Colonic mucosa (tissue), 4 donors: ENCODE measurements at places on chromosomes 3 and 15.
A peak's percentile ranks its signal among the peaks of the same experiment; 100 is the strongest.

GRCh38 chr15:96234109-96234892 is 96.2 kb upstream of the NR2F2 start:
- no peak for DNase-seq

DNA sequence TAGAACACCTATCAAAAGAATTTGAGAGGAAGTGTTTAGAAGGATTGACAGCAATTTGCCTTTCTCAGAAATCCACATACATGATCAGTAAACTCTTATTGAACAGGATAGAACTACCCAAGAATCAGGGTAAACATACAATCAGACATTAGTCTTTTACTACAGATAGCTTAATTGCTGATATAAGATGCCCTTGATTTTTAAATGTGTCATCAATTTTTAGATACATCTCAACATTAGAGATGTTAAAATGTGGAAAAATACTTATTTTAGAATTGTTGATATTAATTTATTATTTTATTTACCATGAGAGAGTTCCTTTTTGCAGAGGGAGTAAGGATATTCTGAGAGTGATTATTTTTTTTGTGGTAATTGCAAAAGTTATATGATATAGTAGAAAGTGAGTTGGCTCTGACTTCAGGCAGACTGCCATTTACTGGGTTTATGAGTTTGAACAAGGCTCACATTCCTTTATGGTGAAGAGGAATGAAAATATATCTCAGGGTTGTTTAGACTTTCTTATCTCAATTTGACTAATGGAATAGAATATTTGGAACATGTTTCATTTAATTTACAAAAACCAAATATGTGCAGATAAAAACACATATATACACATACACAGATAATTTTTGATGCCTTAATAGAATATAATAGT is 302.8 kb upstream of the GOLIM4 start:
- no peak for DNase-seq

DNA sequence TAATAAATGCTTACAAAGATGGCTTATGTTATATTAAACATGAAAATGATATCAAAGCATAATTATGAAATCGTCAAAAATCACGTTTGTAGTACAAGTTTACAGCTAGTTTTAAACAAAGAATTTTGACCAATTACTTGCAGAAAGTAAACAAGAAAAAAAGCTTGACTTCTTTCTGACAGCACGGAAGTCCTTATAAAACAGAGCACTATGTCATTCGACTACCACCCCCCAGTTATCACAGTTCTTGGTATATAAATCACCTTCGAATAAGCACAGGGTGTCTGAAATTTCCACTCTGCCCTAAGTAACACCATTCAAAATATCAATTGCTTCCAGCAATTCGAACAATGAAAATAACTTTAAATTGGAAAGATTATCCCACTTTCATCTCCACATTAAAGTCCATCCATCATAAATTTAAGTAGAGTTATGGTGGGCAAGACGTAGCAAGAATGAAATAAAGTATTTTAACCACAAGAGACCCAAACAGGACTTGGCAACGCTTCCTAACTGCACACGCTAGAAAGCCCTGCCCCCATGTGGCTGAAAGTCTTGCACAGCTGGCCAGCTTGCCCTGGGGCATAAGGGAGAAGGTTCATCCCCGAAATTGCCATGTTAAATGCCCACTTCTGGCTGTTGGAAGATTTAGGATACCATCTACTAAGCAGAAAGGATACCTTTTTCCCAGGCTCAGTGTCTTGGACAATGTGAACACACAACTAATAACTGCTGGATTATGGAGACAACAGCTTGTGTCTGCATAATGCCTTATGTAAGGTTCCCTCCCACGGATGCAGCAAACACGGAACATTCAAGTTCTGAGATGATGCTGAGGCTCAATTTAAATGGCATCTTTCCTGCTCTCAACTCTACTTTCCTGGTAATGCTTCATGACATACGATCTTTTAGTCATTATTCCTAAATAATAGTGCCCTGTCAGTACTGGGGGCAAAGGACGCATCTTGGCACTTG is 116.4 kb upstream of the TJP1 start:
- no peak for DNase-seq

- DNase-seq, result no peak
Measured at GRCh38 chr3:14406336-14406735, 3.9 kb downstream of the SLC6A6 start.

- no peak for DNase-seq
Measured at GRCh38 chr3:174639970-174640369, 219.2 kb upstream of the NAALADL2 start.

DNA sequence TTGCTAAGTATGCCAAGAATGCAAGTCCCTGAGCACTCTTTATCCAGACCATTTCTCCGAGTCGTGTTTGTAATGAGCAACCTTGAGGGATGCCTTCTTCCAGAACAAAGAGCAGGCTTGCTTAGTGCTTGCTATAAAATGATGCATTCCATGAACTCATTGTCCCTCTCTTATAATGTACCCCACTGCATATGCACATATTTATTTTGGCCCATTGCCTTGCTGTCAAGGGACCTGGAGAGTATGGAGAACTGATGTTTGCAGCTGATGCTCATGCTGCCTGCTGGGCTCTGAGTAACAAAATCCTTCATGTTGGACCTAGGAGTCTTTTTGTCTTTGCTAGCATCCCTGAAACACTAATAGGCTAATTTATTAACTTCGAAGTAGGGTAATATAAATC is 97.8 kb upstream of the AADACL2 start:
- DNase-seq, result no peak

DNA sequence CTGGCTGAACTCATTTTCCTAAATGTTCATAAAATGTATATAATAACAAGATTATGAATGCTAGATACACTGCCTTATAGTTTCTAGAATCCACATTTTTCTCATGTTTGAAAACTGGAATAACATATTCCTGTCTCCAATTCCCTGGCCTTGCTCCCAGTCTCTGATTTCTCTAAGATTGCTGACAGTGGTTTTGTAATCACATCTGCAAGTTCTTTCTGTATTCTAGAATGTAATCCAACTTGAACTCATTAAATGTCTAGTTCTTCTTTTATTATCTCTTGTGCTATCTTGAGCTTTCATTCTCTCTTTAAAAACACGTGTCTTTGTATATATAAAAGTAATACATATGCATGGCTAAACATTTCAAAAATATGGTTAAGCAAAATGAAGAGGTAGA is 215.2 kb upstream of the ADAMTS9 start:
- DNase-seq, result no peak

DNA sequence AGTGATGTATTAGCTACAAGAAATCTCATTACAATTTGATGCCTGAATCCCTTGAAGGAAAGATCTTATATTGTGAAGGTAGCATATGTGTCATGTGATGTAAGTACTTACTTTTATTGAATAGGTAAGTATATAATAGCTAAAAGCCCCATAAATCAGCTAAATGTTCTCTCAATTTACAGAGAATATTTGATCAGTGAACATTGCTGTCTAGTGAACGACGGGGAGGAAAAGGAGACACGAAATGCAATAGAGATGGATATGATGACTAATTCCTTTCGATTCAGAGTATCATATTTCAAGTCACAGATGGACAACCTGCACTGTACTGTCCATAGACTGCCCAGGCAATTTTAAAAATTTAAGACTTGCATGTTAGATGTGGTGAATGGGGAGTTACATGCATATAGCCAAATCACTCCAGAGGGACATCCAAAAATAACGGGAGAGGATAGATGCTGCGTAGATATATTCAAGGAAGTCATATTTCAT is 462.1 kb upstream of the CDIN1 start:
- no peak for DNase-seq

GRCh38 chr15:59420986-59421618 is 16.9 kb upstream of the FAM81A start:
- peak; percentile 4 for DNase-seq

DNA sequence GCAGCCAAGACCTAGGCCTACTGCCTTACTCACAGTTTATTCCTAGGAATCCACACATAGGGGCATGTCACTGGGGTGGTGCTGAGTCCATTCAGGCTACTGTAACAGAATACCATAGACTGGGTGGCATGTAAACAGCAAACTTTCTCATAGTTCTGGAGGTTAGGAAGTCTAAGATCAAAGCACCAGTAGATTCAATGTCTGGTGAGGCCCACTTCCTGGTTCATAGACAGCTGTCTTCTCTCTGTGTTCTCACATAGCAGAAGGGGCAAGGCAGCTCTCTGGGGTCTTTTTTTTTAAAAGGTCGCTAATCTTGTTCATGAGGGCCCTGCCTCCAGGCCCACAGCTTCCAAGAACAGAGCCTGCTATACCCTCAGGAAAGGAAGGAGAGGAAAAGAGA is 113.9 kb upstream of the MANF start:
- DNase-seq, result no peak

GRCh38 chr15:89067751-89068150 is 20.5 kb upstream of the ABHD2 start:
- no peak for DNase-seq

- no peak for DNase-seq
Measured at GRCh38 chr3:141255137-141255845, 23.7 kb downstream of the PXYLP1 start.

- no peak for DNase-seq
Measured at GRCh38 chr3:188574885-188575284, 420.9 kb downstream of the LPP start.

DNA sequence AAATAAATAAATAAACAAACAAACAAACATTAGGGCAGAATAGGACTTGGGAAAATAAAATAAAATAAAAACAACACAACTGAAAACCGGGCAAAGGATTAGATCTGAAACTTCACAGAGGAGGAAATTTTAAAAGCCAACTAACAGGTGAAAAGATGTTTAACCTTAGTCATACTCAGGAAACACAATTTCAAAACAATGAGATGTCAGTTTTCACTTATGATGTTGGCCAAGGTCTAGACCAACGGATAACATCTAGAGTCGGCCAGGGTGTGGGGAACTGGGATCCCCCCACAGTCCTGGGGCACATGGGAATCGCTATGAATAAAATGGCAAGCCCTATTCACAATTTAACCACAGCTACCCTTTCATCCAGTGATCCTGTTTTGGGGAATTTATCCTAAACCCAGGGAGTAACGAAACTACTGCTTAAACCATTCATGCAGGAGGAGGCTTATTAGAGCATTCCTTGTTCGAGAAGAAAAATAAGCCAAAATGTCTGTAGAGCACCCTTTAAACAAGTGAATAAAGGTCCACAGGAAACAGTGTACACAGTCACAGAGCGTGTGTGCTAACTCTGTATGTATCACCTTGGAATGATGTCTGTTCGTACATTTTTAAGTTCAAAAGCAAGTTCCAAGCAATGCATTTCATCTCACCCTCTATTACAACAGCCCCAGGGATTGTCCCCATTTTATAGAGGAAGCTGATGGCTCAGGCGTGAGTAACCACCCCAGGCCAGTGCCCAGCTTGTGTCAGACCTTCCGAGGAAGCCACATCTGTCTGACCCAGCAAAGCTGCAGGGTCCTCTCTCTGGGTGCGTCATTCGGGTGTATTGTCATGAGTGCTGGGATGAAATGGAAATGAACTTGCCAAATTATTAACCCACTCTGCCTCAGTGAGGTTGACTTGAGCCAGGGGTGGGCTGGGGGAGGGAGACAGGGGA is 6.3 kb upstream of the ANPEP start:
- DNase-seq, result no peak

DNA sequence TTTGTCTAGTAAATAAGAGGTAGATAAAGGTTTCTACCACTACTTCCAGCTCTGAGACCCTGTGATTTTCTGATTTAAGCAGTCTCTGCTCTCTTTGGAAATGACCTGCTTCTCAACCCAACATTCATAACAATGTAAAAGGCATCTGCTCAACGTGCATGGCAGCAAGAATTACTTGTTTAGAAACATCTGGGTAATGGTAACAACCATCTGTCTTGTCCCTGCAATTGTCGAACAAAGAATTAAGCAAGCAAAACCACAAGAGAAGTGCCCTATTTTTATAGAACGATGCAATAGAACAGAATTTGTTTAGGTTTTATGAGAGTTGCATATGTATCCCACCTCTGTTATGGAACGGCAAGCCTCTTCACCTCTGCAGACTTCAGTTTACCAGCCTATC is 7.1 kb upstream of the FSIP1 start:
- DNase-seq, result no peak

GRCh38 chr3:48598323-48599076 is 3.4 kb upstream of the COL7A1 start:
- no peak for DNase-seq

DNA sequence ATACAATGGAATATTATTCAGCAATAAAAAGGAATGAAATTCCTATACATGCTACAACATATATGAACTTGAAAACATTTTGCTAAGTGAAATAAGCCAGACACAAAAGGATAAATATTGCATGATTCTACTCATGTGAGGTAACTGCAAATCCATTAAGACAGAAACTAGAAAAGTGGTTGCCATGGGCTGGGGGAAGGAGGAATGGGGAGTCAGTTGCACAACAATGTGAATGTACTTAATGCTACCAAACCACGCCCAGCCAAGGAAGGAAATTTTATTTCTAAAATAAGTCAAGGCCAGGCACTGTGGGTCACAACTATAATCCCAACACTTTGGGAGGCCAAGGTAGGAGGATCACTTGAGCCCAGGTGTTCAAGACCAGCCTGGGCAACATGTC is 9.8 kb upstream of the GMPPB start:
- DNase-seq, result no peak

- no peak for DNase-seq
Measured at GRCh38 chr3:88282528-88283241, 132.9 kb downstream of the C3orf38 start.

GRCh38 chr3:13332740-13333139 is 87.4 kb downstream of the NUP210 start:
- DNase-seq, result no peak

DNA sequence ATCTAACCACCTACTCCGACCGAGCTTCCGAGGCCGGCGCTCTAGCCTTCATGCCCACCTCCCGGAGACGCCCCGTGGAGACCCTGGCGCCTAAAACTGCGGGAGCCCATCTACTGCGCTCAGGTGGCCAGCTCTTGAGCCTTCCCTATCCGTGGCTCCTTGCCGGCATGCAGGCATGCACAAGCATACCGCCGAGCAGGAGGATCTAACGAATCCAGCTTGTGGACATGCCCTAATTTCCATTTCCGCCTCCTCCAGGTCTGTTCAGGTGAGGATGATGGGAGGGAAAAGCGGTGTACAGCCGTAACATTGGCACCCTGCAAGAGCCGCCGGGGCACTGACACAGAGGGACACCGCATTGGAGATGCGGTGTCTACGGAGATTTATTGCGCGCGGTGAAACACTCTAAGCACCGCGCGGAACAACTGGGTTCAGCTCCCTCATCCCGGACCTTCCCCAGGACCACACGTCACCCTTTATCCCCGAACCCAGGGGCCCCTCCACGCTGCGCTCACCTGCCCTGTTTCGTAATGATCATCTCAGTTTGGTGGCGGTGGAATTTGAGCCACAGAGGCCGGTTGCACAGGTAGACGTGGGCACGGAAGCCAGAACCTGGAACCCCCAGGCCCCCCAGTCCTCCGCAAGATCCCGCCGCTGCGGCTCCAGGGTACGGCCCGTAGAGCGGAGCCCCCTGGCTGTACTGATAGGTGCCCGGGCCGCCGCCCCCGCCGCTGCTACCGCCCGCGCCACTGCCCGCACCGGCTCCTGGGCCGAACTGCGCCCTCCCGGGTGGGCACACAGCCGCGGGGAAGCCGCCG is 1.0 kb downstream of the EOMES start:
- DNase-seq, result no peak
